ENCODE measurements at places on chromosomes 12 and 14.
A peak's percentile ranks its signal among the peaks of the same experiment; 100 is the strongest.

DNA sequence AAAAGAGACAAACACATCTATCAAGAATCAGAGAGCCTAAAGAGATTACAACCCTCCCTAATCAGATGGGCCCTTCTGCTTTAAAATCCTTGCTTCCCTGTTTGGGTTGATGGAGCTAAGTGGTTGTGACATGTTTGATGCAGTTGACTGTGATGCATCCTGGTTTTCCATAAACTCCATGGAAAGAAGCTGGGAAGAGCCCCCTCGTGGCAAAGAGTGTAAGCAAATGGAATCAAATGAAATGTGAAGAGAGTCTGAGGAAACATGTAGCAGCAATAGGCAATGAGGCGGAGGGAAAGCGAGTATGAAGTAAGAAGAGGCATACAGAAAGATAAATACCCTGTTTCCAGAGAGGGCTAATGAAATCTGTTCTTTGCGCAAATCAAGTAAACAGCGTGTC, 70.4 kb upstream of the SLCO1C1 start:
- no peak for DNase-seq

- DNase-seq = no peak
These were observed 22.0 kb upstream of the SRRM4 start for GRCh38 chr12:118959348-118959747.

DNA sequence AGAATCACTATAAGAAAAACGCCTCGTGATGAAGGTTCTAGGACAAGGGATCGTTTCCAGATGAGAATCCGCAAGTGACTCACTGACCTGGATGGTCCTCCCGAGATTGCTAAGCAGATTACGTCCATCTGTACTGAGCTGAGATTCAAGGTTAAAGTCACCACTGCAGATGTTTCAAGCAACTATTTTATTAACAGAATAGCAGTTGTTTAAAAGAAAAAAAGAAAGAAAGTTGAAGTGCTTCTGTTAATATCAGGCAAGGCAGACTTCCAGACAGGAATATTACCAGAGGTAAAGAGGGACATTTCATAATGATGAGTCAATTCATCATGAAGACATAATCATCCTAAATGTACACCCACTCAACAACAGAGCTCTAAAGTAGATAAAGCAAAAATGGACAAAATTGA, 17.9 kb downstream of the PXN start:
- no peak for DNase-seq

DNA sequence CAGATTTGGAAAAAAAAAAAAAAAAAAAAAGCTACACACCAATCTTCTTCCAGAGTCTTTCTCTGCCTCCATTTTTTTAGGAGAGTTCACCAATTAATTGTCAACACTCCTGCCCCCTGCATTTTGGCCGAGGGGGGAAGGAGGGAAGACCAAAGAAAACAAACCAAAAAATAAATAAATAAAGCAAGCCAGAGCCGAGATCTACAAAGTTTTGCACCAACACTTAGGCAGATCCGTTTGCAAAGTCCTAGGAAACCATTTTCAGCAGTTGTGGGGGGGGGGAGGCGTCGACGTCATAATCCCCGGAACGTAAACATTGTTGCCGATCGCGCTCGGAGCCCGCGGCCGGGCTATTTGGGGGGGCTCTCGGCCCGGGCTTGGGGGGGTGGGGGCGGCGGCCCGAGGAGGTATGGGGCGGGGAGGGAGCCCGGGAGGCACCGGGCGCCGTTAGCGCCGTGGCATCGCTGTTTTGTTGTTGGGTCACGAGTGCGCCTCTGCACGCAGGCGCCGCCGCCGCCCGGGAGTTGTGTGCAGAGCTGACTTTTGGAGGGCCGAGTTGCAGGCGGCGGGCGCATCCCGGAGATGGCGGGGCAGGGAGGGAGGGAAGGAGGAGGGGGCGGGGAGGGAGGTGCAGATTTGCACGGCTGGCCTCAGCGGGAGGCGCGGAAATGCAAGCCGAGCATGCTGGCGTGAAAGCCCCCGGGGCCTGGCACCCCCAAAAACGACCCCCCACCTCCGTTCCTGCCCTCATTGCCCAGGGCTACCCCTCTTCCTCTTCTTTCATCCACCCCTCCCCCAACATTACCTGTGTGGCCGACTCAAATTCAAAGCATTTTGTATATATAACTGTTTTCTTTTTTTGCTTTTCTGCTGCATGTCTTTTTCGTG, 598 bp downstream of the KDM2B start:
- DNase-seq = peak; percentile 71

GRCh38 chr14:75904311-75904710, 77.5 kb downstream of the TGFB3 start:
- DNase-seq = no peak

- no peak for DNase-seq
These were observed 21.7 kb upstream of the VPS37B start for GRCh38 chr12:122917507-122918121.

DNA sequence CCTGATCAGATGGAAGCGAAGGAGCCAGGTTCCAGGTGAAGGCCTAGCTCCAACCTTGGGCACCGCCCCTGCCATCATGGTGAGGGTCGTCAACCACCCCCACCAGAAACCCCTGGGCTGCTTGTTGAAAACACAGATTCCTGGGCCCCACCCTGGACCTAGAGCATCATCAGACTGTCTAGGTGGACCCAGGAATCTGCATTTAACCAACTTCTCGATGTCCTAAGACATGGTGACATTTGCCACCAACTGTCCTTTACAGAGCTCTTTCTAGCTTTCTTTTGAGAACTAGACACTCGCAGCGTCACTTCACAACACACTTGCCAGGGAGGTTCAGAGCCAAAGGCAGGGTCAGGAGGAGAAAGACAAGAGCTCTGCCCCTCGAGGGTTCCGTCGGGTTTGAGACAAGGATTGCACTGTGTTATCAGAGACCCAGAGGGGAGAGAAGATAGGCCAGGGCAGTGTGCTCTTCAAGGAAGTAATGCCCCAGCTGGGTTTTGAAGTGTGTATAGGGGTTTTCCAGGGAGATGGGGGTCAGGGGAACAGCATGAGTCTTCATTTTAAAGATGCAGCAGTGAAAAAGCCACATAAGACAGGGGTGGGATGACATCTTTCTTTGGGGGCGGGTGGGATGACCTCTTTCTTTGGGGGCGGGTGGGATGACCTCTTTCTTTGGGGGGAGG, 24.6 kb downstream of the RFLNA start:
- DNase-seq = no peak

GRCh38 chr12:67382241-67382871, 113.2 kb downstream of the CAND1 start:
- DNase-seq = no peak

DNA sequence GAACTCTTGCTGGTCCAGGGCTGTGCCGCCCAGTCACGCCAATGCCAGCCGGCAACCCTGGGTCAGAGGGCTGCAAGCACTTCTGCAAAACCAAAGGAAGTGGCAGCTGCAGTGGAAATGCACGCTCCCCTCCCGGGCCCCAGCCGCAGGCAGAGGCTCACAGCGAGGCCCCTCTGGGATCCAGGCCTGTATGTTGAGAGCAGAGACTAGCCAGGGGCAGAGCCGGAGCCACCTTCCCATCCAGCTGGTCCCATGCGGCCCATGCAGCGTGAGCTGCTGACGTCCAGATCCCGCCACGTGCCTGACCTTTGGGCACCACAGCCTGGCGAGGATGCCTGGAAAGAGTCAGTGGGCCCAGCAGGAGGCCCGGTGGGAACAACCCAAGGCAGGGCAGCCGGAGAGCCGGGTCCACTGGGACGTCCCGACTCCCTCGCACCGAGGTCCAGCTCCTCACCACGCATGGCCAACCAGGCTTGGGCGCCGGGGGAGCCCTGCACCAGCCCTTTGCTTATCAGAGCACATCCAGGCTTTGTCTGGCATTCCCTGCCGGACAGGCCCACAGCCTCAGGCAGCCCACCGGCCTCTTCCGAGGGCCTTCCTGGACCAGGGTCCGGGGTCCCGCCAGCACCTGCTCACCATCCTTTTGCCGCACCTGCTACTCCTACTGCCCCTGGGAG, 4.3 kb downstream of the GPR132 start:
- DNase-seq = no peak

DNA sequence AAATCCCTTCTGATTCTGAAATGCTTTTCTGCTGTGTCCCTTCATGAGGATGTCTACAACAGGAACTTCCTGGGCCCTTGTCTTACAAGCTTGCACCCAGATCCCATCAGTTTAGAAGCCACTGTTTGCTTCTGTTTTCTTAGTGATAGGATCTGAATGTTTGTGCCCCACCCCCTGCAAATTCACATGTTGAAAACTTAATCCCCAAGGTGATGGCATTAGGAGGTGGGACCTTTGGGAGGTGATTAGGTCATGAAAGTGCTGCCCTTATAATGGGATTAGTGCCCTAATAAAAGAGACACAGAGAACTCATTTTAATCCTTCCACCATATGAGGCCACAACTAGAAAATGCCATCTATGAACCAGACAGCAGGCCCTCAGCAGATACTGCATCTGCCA, 36.0 kb upstream of the GNPNAT1 start:
- DNase-seq = no peak

- DNase-seq = no peak
These were observed 126.8 kb upstream of the CPM start for GRCh38 chr12:69059465-69060457.

DNA sequence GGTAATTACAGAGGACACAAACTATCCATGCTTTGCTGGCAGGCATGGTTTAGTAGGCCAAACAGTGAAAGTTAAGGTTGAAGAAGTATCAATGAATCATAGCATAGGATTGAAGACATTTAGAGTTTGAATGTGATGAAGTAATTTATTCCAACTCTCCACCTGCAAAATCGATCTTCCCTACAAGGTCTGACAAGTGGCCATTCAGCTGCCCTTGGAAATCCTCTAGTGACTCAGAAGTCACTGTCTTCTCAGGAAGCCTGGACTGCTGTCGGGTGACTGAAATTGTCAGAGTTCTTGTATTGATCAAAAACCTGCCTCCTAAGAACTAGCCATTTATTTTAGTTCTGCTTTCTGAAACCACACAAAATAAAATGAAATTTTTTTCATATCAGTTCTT, 17.7 kb upstream of the STXBP6 start:
- DNase-seq = no peak

DNA sequence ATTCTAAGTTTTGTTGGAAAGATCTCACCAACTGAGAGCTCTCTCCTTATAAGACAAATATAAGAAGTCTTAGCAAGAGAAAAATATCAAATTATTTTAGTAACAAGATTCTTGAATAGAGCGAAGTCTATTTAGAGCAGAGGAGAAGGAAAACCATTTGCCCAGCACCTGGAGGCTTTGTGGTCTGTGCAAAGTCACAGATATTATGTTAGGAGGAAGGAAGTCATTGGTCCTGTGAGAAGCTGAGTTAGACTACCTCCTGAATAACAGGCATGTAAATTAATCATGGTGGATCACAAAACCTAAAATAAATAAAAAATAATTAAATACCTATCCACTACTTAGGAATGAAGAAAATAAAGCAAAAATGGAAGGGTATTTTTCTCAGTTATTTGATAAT, 38.4 kb upstream of the ATXN7L3B start:
- no peak for DNase-seq

DNA sequence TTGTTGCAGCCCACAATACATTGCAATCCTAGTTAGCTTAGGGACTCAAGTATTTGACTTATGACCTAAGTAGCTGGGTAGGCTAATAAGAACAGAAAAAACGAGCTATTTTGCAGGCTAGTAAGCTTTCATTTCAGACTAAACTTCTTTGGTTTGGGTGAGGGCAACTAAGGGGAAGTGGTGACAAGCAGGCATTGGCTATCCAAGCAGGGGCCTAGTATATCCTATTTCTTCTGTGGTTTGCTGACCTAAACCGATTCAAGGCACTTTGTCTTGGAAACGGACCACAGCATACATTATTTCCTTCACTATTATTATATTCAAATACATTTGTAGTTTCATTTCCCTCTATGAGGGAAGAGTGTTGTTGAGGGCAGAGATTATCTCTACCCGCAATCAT, 21.6 kb upstream of the SLC5A8 start:
- DNase-seq = no peak

GRCh38 chr12:75571204-75571603, 59.8 kb upstream of the KRR1 start:
- no peak for DNase-seq

DNA sequence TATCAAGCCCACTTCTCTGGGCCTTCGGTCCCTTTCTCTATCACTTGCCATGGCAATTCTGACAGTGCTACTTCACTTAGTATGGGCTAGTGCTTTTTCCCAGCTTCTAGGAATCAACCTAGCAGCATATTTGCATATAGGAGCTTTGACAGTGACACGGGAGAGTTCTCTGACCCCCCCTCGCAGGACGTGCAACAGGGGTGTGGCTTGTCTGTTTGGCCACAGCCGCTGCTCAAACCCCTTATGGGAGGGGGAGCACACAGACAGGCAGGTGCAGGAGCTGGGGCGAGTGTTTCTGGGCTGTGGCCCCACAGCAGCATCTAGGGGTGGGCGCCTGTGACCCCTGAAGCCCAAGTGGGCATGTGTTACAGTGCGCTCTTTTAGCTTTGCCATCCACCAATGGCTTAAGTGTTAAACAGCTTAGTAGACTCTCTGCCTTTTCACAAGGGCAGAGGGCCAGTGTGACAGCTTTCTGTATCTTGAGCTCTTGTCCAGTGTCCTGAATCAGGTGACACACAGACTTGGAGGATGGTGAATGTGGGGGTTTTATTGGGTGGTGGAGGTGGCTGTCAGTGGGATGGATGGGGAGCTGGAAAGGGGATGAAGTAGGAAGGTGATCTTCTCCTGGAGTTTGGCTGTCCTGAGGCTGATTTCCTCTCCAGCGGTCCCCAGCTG, 229.3 kb downstream of the PCNX1 start:
- DNase-seq = no peak

- no peak for DNase-seq
These were observed 8.3 kb downstream of the TMTC2 start for GRCh38 chr12:82694970-82695369.

DNA sequence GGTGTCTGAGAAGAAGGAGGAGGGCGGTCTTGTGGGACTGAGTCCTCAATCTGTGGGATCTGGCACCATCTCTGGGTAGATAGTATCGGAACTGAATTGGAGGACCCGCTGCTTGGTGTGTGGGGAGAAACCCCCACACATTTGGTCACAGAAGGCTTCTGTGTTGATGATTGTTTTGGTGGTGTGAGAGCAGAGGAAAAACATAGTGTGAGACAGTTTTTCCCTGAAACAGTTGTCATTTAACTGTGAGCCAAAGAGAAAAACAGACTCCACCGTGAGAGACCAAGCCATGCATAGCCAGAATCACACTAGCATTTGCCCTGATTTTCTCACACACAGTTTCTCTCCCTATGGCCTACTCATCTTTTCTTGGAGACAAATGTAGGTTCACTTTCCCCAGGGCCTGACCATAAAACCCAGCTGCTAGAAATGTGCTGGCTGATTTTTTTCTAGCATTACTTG, 91.4 kb upstream of the FLRT2 start:
- no peak for DNase-seq

- no peak for DNase-seq
These were observed 1088.5 kb upstream of the TMEM132C start for GRCh38 chr12:127178463-127178862.

DNA sequence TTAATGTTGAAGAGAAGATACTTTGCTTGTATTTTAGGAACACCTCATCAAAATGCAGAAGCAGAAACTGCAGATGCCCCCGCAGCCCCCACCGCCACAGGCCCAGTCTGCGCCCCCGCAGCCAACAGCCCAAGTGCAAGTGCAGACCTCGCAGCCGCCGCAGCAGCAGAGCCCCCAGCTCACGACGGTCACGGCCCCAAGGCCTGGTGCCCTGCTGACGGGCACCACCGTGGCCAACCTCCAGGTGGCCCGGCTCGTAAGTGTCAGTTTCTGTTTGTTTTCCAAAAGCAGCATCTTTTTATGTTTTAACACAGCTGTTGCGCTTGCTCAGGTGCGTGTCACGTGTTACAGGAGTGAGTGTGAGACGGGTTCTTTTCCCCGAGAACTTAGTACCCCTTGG, 79.5 kb downstream of the DDX51 start:
- DNase-seq = no peak
